ENCODE measurements at places on chromosomes 3 and 15. TPM values are rescaled to one million over a fixed set of nuclear protein-coding genes. Genes with fewer than 3 reads are reported as not detected.

DNA sequence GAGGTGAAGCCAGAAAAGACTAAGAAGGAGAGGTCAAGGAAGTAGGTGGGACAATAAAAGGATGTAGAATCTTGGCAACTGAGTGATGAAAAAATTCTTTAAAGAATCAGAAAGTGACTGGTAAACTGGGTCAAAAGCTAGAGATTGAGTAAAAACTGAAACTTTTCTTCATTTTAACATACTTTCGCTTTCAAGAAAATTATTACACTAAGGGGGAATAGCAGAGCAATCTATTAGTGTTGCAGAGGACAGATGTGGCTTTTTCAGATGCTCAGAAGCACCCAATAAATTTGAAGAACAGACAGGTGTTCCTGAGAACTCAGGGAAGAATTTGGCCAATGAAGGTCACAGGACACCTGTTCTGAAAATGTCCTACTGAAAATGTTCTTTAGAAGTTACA is 805.4 kb upstream of the ALCAM start:
- H3K36me3 ChIP-seq: no peaks in the 10 kb centered on the region
- peaks cover 4% of the 10 kb centered on the region for H3K4me1 ChIP-seq
- no peak overlapping the region for H3K4me3 ChIP-seq
- no peaks in the 10 kb centered on the region for H3K27me3 ChIP-seq
- DNase-seq: no peak

DNA sequence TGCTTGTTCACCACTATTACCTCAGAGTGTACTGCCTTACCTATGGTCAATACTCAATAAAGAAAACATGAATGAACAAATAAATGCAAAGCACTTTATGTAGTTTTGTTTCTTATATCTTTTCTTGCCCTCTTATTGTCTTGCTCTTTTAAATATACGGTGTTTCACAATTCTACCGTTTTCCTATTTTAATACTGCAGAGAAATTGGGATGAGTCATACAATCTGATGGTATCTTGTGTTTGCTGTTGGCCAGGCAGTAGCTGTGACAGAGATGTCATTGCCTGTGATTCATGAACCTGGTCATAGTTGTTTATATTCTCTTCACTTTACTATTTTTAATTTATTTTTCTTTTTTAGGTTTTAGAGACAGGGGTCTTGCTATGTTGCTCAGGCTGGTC is 48.3 kb downstream of the SERP1 start:
- H3K4me1 ChIP-seq: peaks cover 6% of the 10 kb centered on the region
- DNase-seq: no peak
- H3K27ac ChIP-seq: no peak overlapping the region
- no peaks in the 10 kb centered on the region for H3K27me3 ChIP-seq
- H3K36me3 ChIP-seq: peaks cover 9% of the 10 kb centered on the region
- no peak overlapping the region for H3K4me3 ChIP-seq

Gene GORASP1
- 22.2 TPM for polyA plus RNA-seq

GRCh38 chr15:90553248-90553745 is 23.6 kb downstream of the CRTC3 start:
- no peak overlapping the region for H3K4me3 ChIP-seq
- H3K36me3 ChIP-seq: peaks cover 12% of the 10 kb centered on the region
- no peak for DNase-seq
- peaks cover 68% of the 10 kb centered on the region for H3K4me1 ChIP-seq
- H3K27ac ChIP-seq: no peak overlapping the region

Gene CPNE9
- not detected for polyA plus RNA-seq

- H3K4me3 ChIP-seq: no peak overlapping the region
- H3K27ac ChIP-seq: peak overlapping the region; percentile 49
- H3K36me3 ChIP-seq: no peaks in the 10 kb centered on the region
- no peak for DNase-seq
- no peaks in the 10 kb centered on the region for H3K27me3 ChIP-seq
Observed at GRCh38 chr3:177824841-177825240, 627.6 kb upstream of the TBL1XR1 start.

- H3K27ac ChIP-seq: peak overlapping the region; percentile 42
- peak overlapping the region; percentile 61 for H3K4me3 ChIP-seq
- H3K27me3 ChIP-seq: no peaks in the 10 kb centered on the region
- no peak for DNase-seq
Observed at GRCh38 chr3:191350396-191351090, 20.2 kb upstream of the UTS2B start.

Measured in naive B cell (primary cell).